ENCODE measurements at places on chromosomes 4 and X.

GRCh38 chr4:25377572-25378436, 741 bp downstream of the ANAPC4 start:
- DNase-seq = no peak

- DNase-seq = no peak
Observed at GRCh38 chr4:185573651-185574199, 38.4 kb upstream of the PDLIM3 start.

DNA sequence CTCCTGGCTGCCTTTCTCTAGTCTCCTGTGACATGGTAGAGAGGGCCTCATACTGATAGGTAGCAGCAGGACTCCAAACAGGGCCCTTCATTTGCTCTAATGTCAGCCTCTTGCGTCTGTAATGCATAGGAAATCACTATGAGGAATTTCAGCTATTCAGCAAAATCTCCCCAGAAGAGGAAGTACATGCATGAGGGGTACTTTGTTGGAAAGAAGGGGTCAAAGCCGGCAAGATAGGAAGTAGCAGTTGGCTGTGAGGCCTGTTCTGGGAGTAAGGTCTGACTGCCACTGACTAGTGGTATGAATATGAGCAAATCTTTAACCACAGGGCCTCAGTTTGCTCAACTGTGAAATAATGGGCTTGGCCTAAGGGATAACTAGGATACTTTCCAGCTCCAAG, 283.2 kb downstream of the ARHGAP10 start:
- DNase-seq = no peak

- no peak for DNase-seq
Observed at GRCh38 chr4:15718465-15718864, 15.6 kb downstream of the BST1 start.

DNA sequence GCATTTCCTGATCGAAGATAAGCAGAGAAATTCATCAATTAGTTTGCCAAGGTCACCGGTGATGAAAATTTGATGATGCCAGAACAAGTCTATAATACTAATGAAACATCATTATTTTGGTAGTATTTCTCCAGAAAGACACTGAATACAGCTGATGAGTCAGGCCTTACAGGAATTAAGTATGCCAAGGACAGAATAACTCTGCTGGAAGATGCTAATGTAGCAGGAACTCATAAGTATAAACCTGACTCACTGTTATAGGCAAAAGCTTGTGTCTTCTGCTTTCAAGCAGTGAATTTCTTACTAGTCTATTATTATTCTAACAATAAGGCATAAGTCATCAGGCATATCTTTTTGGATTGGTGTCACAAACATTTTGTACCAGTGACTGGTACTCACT, 1825.1 kb upstream of the IGFBP7 start:
- DNase-seq = no peak

GRCh38 chr4:16005676-16006075, 42.7 kb upstream of the FGFBP2 start:
- DNase-seq = no peak

GRCh38 chr4:74112399-74113105, 13.6 kb upstream of the CXCL2 start:
- no peak for DNase-seq

DNA sequence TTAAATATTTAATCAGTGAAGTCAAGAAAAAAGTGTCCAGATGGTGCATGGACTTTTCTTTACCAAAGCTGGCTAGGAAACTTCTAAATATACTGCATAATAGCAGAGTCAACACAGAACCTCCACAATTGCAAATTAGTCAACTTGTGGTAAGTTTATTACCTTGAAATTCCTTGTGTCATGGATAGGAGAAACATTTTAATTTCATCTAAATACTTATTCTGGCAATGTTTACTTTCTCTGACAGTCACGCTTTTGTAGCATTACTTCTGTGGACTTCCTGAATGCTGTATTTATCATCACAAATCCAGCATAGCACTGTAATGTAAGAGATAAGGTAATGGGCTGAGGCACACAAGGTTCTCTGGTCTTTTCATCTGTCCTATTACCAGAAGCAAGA, 2266.1 kb downstream of the PCDH7 start:
- no peak for DNase-seq

DNA sequence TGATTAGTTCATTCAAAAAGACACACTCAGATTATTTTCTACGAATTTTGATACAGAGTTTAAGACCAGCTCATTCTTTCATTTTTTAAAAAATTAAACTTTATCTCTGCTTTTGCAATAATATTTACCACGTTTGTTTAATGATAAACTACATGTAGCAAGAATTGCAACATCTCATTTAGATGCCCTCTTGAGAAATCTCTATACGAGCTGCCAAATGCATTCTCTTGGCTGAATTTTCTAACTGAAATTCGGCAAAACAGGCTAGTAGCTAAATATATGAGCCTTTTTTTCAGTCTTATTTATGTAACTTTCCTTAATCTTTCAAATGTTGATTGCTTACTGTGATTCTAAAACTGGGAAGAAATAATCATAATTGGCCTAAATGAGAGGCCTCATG, 2.1 kb upstream of the GC start:
- DNase-seq = no peak

DNA sequence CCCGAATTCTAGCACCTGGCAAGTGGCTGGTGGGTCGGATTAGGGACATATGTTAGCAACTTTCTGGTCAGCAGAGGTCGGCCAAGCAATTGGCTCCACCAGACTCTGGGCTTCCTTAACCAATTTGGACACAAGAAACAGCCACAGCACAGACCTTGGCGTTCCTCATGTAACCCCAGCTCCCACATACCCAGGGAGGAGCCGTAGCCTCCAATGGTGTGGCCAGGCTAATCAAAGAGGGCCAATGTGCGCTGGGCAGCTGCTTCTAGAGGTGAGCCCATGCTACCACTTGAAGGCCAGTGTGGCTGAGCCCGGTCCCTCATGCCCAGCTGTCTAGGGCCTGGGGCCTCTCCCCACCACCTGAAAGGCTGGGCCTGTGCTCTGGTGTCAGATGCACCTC, 82.5 kb upstream of the MSX1 start:
- no peak for DNase-seq

DNA sequence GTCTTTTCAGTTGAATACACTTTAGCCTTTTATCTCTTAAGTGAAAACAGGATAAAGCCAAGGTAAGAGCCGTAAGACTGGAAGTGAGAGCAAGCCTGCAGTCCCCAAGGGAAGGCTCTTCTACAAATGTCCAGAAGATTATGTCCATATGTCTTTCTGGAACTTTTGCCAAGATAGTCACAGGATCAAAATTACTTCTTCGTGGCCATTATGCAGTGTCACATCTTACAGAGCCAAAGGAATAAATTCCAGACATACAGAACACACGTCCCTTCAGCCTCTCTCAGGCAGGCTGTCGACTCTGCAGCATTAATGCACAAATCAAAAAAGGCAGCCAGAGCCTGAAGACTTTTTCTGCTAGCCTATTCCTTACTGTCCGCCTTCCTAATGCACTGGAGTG, 10.9 kb upstream of the GATB start:
- no peak for DNase-seq

GRCh38 chrX:129522184-129523078, 859 bp downstream of the SMARCA1 start:
- no peak for DNase-seq

DNA sequence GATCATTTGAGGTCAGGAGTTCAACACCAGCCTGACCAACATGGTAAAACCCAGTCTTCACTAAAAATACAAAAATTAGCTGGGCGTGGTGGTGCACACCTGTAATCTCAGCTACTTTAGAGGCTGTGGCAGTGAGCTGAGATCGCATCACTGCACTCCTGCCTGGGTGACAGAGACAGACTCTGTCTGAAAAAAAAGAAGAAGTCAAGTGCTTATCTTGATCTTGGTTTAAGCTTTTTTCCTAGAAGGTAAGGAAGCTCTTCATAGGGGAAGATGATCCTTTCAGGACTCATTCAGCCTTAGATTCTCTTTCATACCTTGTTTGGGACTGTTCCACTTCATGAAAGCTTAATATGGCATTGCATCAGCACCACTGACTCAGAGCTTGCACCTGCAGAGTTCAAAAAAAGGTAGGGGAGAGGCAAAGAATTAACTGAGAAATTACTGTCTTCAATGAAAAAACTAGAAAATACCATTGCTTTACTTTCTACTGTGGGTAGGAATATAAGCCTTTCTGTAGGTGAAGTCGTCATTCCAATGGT, 70.8 kb upstream of the EPGN start:
- no peak for DNase-seq

DNA sequence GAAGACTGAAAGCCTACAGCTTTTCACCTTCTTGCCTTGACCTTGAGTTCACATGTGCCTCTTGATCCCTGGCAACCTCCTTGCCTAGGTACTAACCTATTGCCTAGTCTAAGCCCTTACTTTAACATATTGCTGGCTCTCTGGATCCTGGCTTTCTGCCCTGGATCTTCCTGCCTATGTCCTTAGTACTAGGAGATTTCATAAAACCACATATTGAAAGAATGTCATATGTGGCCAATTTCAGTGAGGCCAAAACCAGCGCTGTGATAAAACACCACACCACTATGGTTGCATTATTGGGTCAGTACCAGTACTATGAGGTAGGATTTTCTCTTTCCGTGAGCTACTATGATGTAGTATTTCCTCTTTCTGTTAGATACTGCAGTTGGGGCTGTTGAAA, 80.4 kb downstream of the CT47B1 start:
- DNase-seq = no peak

DNA sequence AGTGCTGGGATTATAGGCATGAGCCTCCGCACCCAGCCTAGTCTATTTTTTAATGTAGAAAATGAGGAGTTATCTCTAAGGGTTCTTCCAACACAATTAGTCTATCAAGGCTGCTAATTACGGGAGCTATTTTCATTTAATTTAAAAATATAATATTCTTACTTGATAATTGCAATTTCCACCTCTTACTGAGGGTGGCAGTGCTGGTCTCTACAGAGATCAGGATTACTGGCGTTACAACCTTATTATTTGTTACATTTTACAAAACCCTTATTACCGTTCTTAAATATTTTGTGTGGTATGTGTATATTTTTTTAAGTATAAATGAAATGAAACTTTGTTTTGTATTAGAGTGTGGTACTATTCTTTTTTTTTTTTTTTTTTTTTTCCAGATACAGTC, 17.6 kb upstream of the GK start:
- DNase-seq = no peak

DNA sequence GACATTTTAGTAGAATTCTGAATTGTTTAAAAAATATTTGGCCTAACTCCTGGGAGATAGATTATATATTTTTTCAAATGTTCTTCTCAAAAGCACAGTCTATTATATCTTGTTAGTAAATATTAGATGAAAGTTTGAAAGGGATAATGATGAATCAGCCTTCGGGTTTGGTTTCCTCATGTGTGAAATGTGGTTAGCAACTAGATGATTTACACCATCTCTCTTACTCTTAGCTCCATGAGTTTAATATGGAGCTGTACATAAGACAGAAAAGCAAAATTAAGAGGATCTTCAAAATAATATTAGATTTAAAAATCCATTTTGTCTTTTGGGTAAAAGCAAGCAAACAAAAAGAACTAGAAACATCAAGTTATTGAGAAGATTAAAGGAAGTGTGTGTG, 120.8 kb upstream of the SFRP2 start:
- no peak for DNase-seq

- DNase-seq = no peak
Observed at GRCh38 chr4:166421556-166422156, 548.6 kb downstream of the TLL1 start.

DNA sequence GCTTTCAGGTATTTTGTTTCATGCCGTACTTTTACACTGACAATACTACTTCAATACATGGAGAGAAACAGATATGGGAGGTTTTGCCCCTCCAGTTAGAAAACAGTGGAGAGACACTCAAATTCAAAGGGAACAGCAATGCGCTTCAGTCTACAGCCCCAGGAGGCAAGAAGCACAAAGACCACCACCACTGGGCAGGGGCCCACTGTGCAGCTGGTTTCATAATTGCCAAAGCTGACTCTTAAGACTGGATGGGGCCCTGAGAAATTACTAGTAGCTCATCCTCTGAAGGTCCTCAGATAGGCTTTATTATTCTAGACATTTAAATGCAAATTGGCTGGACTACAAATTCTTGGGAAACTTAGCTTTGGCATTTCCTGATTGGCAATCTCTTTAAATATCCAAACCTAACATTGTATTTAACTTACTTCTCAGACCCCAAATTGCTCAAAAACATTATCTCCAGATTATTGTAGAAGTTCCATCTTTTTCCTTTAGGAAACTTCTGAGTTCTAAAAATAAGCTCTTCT, 85.9 kb upstream of the GPR34 start:
- DNase-seq = no peak

DNA sequence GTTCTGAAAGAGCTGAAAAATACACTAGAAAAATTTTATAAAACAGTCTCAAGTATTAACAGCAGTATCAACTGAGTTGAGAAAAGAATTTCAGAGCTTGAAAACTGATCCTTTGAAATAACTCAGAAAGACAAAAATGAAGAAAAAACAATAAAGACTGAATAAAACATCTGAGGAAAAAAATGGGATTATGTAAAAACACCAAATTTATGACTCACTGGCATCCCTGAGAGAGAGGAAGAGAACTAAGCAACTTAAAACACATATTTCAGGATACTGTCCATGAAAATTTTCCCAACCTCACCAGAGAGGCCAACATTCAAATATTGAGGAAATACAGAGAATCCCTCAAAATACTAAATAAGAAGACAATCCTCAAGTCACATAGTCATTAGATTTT, 22.9 kb downstream of the PABPC4L start:
- DNase-seq = no peak

GRCh38 chr4:6529021-6529420, 46.0 kb upstream of the MAN2B2 start:
- no peak for DNase-seq

DNA sequence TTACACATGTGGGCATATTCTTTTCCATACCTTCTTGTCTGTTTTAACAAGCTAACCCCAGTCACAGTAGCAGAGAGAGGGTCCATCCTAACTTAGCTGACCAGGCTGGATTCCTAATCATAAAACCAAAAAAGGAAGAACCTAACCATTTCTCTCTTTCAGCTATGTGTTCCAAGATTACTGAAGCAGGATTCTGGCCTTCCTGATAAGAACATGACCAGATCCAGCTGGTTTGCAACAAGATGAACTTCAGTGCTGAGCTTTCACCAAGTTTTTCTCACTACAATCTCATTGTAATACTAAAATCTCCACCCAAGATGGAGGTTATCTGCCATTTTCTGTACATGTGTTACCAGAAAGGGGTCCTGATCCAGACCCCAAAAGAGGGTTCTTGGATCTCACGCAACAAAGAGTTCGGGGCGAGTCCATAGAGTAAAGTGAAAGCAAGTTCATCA, 20.4 kb upstream of the UBA6 start:
- DNase-seq = no peak

- no peak for DNase-seq
Observed at GRCh38 chrX:9153300-9153699, 119.4 kb upstream of the FAM9B start.

- no peak for DNase-seq
Observed at GRCh38 chrX:154298312-154298711, 2.7 kb downstream of the TKTL1 start.

- no peak for DNase-seq
Observed at GRCh38 chr4:123748806-123749205, 352.2 kb downstream of the SPRY1 start.

DNA sequence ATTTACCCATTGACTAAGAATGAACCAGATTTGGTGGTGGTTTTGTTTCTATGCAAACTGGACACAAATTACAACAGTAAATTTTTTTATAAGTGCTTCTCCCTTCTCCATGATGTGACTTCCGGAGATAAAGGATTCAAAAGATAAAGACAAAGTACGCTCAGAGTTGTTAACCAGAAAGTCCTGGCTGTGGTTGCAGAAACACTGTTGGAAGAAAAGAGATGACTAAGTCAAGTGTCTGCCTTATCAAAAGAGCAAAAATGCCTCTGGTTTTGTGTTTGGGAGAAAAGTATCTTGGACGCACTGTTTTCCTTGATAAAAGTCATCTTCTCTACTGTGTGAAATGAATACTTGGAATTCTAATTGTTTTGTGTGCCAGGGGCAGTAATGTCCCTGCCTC, 213.4 kb downstream of the GC start:
- no peak for DNase-seq

All from stimulated activated CD4-positive, alpha-beta T cell treated with anti-CD3 and anti-CD28 coated beads, Interleukin-4, amount 100 ng/mL, for 48 hours (primary cell).